ENCODE measurements at places on chromosomes 11 and 22.
A peak's percentile ranks its signal among the peaks of the same experiment; 100 is the strongest.

DNA sequence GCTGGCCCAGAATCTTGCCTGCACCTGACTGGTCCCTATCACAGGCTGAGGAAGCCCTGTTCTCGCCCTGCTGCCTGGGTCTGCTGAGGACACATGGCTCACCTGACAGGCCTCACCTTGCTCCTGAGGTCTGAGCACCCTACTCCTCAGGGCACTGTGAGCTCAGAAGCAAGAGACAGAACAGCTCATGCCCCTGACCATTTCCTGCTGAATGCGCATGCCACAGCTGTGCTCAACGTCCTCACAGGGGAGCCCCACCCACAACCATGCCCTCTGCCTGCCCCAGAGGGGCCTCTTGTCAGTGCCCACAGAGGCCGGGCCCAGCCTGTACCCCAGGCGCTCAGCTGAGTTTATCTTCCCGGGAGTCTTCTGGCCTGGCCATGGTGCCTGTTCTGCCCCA is 2.8 kb upstream of the TSPO start:
- DNase-seq = no peak

DNA sequence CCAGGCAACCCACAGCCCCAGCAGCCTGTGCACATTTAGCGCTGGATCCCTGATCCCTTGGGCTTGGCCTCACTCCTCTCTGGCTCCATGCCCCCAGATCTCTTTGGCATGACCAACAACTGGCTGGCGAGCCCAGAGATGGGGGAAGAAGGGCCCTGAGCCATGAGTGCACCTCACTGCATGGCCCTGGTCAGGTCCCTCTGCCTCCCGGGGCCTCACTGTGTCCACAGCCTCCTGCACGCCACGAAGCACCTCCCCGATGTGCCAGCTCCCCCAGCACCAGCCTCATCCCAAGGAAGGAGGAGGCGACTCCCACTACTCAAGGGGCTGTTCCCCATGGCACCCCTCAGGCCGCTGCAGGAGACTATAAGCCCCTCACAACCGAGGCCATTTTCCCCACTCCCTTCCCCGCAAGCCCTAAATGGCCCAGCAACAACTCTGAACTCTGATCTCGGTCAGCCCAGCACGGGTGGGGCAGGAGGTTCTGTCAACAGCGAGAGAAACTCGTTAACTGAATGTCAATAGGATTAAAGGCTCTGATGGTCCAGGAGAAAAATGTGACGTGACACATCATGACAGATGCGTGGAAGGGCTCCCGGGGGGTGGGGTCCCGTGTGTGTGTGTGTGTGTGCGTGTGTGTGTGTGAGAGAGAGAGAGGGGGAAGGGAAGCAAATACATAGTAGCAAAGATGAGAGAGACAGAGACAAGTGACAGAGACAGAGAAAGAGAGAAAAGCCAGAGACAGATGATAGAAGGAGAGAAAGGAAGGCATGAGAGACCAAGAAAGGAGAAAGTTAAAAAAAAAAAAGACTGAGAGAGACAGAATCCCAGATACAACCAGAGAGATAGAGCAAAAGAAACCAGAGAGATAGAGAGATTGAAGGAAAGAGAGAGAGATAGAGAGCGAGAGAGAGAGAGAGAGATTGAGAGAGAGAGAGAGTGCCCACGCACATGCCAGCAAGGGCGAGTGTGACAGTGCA is 28.4 kb upstream of the SYT7 start:
- peak; percentile 78 for DNase-seq

GRCh38 chr11:27857588-27857987 is 157.3 kb upstream of the BDNF start:
- DNase-seq = no peak

- no peak for DNase-seq
Measured at GRCh38 chr11:76771446-76772099, 11.6 kb upstream of the TSKU start.

DNA sequence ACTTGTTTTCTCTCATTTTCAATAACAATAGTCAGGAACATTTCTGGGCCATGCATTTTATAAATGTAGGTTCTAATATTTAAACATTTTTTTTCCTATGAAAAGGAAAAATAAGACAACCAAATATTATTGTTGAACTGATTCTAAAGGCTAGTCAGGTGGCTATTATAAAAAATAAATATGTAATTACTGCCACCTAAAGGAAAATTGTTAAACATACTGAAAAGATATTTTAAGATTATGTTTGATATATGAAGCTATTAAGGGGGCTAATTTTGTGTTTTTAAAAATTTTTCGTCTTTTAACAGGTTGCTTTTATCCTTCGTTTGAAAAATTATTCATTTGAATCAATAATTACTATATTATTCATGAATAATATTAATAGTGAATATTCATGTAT is 62.2 kb upstream of the FDX1 start:
- no peak for DNase-seq

DNA sequence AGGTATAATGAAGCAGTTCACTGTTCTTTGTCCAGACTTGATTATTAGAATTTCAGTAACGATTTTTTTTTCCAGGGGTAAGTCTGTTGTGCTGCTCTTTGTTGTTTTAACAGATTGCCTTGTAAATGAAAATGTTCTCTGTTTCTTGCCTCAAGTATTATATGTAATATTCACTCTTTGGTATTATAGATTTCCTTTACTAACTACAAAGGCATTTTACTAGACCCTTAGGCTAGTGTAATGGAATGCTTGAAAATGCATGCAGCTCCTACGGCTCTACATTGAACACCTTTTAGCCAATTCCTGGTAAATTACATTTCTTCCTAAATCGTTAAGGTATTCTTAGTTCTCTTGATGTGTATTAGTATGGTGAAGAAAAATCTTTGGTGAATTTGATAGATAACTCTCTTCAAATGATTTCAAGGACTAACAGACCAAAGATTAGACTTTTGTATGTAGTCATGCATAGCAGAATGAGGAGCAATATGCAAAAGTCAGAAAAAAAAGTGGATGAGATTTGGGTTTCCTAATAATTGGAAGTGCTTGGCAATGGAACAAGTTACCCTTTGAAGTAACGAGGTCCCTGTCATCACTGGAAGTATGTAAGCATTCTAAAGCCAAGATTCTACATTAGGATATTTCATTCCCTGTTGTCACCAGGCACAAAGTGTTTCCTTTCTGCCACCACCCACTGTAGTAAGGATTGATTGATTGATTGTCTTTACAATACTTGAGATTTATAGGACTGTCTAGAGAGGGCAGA is 113.1 kb downstream of the DBX1 start:
- DNase-seq = no peak

DNA sequence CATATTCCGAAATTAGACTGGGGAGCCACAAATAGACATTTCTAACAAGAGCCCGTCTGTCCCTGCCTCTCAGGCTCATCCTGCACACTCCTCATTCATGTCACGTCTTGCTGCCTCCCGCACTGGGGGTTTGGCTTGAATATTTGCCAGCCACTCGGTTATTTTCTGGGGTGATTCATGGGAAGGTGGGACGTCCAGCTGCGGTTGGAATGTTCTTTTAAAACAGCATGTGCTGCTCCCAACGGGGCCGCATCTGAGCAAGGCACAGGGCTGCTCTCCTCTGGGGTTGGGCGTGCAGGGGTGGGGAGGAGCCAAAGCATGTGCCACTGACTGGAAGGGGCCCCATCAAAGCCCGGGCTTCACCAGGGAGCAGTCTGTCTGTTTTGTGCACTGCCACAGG is 25.9 kb upstream of the SLC5A4 start:
- DNase-seq = no peak

DNA sequence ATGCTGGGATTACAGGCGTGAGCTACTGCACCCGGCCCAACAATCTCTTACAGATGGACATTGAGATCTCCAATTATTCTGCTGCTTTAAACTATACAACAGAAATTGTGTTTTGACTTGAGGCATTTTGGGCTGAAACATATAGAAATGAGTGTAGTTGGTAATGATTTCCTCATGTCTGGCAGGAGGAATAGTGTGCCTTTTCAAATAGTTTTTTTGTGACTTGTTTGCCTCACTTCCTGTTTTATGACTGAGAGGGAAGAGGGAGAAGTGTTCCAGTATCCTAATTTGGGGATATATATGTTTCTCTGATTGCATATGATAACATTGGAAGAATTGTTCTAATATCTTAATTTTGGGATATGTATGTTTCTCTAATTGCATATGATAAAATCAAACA is 40.2 kb downstream of the EP300 start:
- no peak for DNase-seq

- no peak for DNase-seq
Measured at GRCh38 chr11:126281245-126281644, 1.6 kb upstream of the TIRAP start.

- DNase-seq = no peak
Measured at GRCh38 chr11:124915541-124916369, 3.3 kb upstream of the HEPN1 start.

DNA sequence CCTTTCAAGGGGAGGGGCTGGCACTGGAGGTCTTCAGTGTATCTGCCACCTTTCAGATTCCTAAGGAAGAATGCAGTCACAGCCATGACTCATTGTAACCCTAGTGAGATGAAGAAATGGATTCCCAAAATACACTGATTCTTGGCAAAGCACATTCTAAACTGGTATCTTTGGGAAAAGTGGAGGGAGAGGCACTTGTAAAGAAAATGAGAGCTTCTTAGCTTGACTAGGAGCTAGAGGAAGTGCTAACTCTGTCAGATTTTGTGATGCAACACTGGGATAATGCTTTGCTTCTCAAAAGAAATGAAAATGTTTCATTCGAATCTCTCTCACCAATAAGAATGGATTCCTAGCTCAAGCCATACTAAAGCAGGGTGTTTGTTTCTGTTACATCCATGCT is 14.3 kb downstream of the NRIP3 start:
- no peak for DNase-seq

DNA sequence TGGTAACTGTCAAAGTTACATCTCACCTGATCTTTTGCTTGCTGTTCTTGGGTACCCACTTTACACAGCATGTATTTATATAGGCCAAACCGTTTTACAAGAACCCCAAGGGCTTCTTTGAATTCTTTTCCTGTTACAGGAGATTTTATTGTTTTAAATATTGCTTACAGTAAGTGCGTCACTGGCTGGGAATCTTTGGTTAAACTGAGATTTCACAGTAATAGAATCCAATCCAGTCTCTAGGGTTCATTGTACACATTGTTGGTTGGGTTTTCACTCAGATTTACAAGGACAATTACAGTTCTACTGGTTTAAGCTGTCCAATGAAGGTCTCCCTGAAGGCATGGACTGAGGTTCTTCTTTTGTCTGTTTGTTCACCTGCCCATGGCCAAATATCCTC is 171.7 kb downstream of the INSC start:
- DNase-seq = no peak

GRCh38 chr22:22684580-22685561 is 40.5 kb downstream of the GGTLC2 start:
- peak; percentile 47 for DNase-seq
